Activated B cell treated with CpG ODN at 0.5 μM for 24 hours (primary cell): ENCODE measurements at places on chromosomes 5 and 9. TPM values are rescaled to one million over a fixed set of nuclear protein-coding genes. Genes with fewer than 3 reads are reported as not detected.

Gene GRM6
- not detected in 2 replicates for total RNA-seq

Gene GNA14
- not detected in 2 replicates for total RNA-seq

Gene NR3C1
- 105 and 110 TPM in 2 replicates for total RNA-seq

Gene MRPL22
- 41.9 and 42.6 TPM in 2 replicates for total RNA-seq

DNA sequence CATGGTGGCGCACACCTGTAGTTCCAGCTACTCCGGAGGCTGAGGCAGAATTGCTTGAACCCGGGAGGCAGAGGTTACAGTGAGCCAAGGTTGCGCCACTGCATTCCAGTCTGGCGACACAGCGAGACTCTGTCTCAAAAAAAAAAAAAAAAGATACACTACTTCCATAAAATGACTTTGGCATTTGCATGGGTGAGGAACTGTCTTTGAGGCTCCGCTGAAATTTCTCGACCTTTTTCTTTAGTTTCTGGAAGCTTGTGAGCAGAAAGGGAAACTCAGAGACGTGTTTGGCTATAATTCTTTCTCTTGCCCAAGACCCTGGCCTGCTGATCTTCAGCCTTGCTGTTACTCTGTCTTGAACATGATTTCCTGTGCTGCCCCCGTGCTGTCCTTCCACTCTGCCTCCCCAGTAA is 37.3 kb downstream of the SPIN1 start:
- H3K27ac ChIP-seq: no peak overlapping the region
- no peak overlapping the region for H3K4me3 ChIP-seq
- DNase-seq: no peak
- H3K27me3 ChIP-seq: no peaks in the 10 kb centered on the region
- peaks cover 43% of the 10 kb centered on the region for H3K36me3 ChIP-seq

Gene SPINK6
- not detected in 2 replicates for total RNA-seq

Gene PDGFRB
- total RNA-seq: 0.51 and 1.8 TPM in 2 replicates

Gene PCDHA5
- total RNA-seq: not detected in 2 replicates

Gene SLC34A1
- total RNA-seq: not detected in 2 replicates

DNA sequence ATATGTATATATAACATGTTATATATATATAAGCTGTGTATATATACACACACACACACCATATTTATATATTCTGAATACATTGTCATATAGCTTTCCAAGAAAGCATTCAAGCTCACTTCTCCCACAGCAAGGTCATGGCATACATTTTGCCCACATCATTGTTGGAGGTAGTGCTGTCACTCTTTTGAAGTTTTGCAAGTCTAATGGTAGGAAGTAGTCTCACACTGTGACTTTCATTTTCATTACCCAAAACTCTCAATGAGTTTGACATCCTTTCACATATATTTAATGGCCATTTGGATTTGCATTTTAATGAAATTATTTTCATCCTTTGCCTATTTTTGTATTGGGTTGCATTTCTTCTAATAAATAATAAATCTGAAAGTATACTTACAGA is 59.8 kb upstream of the COX7C start:
- H3K36me3 ChIP-seq: no peaks in the 10 kb centered on the region
- no peak overlapping the region for H3K4me3 ChIP-seq

Gene HAPLN1
- not detected in 2 replicates for total RNA-seq

- H3K36me3 ChIP-seq: no peaks in the 10 kb centered on the region
- no peak overlapping the region for H3K4me3 ChIP-seq
- H3K4me1 ChIP-seq: no peaks in the 10 kb centered on the region
- no peak overlapping the region for H3K27ac ChIP-seq
Observed at GRCh38 chr5:83523929-83524328, 52.4 kb downstream of the VCAN start.

DNA sequence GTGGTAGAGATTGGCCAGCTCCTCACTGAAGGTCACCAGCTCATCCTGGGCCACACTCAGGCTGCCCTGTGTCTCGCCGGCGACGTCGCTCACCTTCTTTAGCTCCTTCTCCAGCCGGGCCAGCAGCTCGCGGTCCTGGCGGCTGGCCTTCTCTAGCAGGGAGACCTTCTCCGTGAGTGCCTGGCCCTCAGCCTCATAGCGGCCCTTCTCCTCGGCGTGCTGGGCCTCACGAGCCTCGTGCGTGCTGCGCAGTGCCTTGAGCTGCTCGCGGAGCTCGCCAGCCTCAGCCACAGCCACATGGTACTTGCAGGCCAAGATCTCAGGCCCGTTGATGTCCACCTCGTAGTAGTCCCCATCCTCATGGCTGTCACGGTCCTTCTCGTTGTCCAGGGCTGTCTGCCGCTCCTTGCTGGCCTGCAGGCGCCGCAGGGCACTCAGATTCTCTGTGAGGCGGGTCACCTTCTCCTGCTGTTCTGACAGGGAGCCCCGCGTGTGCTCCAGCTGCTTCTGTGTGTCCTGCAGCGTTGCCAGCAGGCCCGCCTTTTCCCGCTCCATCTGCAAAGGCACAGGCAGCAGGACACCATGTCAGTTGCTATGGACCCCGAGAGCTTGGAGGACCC is 45.5 kb downstream of the BICD2 start:
- H3K27ac ChIP-seq: no peak overlapping the region
- peaks cover 88% of the 10 kb centered on the region for H3K36me3 ChIP-seq
- DNase-seq: no peak
- no peak overlapping the region for H3K4me3 ChIP-seq
- H3K27me3 ChIP-seq: no peaks in the 10 kb centered on the region

Gene PTGES
- total RNA-seq: not detected in 2 replicates

DNA sequence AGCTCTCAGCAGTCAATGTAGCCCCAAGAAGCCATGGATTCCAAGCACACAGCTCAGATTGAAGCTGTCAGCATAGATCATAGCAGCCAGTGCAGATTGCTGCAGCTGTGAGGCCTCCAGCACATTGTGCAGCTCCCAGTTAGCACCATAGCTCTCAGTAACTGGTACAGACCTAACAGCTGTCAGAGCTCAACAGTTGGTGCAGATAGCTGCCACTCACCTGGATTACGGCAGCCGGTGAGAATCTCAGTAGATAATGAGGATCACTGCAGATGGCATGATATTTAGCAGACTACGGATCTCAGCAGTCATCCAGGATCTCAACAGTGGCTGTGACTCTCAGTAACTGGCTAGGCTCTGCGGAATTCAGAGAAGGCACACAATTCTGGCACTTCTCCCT is 500.4 kb downstream of the TUSC1 start:
- H3K36me3 ChIP-seq: no peaks in the 10 kb centered on the region
- no peak overlapping the region for H3K27ac ChIP-seq

DNA sequence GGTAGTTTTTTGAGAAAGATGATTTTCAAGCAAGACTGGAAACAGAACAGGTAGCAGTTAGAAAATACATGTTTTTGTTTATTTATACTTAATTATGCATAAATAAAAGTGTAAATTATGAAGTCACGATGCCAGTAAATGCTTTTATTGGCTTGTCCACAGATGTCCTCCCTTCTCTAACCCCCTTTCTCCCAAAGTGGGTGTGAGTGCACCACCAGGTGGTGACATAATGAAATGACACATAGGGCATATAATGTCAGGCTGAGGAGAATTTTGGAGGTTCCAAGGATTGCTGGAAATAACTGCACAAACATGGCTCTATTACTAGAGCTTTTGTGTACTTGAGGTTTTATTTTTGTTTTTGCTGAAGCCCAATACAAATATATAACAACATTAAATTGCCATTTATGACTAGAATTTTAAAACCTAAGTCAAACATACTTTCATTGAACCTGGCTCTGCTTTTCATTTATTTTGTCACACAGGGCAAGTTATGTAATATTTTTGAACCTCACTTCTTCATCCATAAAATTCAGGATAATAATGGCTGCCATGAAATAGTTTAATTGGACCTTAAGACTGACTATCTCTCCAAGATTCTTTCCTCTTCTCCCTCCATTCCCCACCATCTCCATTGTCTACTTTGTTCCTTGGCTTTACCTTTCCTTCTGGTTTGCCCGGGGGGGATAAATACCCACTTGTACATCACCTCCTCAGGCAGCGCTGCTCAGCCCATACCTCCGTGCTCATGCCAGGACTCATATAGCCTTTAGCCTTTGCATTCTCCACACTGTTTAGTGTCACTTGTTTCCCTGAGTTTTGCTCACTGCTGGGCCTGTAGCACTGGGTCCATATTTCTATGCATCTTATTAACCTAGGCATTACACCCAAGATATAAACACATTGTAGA is 168.8 kb downstream of the PDE4D start:
- H3K4me3 ChIP-seq: no peak overlapping the region
- no peaks in the 10 kb centered on the region for H3K36me3 ChIP-seq

DNA sequence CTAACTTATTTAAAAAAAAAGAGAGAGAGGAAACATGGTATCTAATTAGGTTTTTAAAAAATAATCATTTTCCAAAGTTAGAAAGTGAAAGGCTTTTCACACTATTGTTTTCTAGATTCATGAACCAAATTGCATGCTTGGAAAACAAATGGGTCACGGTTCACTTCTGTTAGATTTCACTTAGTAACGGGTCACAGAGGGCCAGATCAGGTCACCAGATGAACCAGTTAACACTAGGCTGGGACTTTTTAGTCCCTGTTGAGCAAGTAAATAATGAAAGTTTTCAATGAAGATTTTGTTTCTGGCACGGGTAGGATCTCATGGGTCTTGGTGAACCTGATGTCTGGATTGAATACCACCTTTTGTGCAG is 207.2 kb upstream of the RFX3 start:
- peaks cover 7% of the 10 kb centered on the region for H3K4me1 ChIP-seq
- no peaks in the 10 kb centered on the region for H3K27me3 ChIP-seq
- no peak overlapping the region for H3K27ac ChIP-seq
- DNase-seq: no peak

Gene IL5
- total RNA-seq: not detected in 2 replicates

DNA sequence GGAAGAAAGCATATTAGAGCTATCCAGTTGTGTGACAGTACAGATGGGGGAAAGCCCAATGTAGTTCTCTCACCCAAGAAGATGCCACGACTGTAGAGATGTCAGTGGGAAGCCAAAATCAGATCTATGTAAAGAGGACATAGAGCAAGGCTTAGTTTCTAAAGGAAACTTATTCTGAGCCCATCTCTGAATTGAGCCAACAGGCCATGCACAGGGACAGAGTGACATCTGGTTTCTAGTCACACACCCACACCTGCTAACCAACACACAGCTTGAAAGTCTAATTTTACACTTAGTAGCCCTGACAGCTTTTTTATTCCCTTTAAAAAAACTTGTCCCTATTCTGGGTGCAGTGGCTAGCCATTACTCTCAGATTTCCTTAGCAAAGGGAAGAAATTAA is 22.3 kb downstream of the PRELID2 start:
- H3K4me3 ChIP-seq: no peak overlapping the region
- no peaks in the 10 kb centered on the region for H3K27me3 ChIP-seq
- no peak for DNase-seq
- no peak overlapping the region for H3K27ac ChIP-seq
- no peaks in the 10 kb centered on the region for H3K4me1 ChIP-seq

Gene SPINK7
- not detected in 2 replicates for total RNA-seq

Gene CTSV
- not detected in 2 replicates for total RNA-seq

GRCh38 chr5:154743812-154744211 is 11.4 kb upstream of the LARP1 start:
- no peak overlapping the region for H3K4me3 ChIP-seq
- no peaks in the 10 kb centered on the region for H3K36me3 ChIP-seq

- H3K27me3 ChIP-seq: peaks cover 12% of the 10 kb centered on the region
- no peaks in the 10 kb centered on the region for H3K36me3 ChIP-seq
- H3K4me1 ChIP-seq: no peaks in the 10 kb centered on the region
- no peak overlapping the region for H3K4me3 ChIP-seq
- DNase-seq: no peak
Observed at GRCh38 chr5:133751846-133752245, 139.5 kb upstream of the FSTL4 start.

- H3K4me3 ChIP-seq: no peak overlapping the region
- H3K36me3 ChIP-seq: no peaks in the 10 kb centered on the region
- no peak overlapping the region for H3K27ac ChIP-seq
- peaks cover 16% of the 10 kb centered on the region for H3K27me3 ChIP-seq
Observed at GRCh38 chr5:151953833-151954232, 29.2 kb upstream of the GLRA1 start.

DNA sequence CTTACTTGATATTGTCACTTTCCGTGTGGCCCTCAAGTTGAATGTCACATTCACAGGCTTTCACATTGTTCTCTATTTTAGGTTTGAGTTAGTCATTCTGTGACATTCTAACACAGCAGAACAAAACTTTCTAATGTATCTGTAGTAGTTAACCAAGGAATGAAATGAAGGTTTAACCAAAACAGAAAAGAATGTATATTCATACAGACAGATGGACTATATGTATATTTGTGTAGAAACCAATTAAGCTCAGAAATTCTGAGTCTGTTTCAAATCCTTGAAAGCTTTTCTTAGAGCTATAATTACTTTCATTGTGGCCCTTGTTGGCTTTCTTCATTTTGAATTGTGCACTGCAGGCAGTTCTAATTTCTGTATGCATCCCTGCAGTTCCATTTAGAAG is 654.7 kb downstream of the LRRC70 start:
- no peak overlapping the region for H3K4me3 ChIP-seq
- no peaks in the 10 kb centered on the region for H3K4me1 ChIP-seq
- DNase-seq: no peak
- H3K27ac ChIP-seq: no peak overlapping the region
- H3K36me3 ChIP-seq: no peaks in the 10 kb centered on the region
- no peaks in the 10 kb centered on the region for H3K27me3 ChIP-seq

DNA sequence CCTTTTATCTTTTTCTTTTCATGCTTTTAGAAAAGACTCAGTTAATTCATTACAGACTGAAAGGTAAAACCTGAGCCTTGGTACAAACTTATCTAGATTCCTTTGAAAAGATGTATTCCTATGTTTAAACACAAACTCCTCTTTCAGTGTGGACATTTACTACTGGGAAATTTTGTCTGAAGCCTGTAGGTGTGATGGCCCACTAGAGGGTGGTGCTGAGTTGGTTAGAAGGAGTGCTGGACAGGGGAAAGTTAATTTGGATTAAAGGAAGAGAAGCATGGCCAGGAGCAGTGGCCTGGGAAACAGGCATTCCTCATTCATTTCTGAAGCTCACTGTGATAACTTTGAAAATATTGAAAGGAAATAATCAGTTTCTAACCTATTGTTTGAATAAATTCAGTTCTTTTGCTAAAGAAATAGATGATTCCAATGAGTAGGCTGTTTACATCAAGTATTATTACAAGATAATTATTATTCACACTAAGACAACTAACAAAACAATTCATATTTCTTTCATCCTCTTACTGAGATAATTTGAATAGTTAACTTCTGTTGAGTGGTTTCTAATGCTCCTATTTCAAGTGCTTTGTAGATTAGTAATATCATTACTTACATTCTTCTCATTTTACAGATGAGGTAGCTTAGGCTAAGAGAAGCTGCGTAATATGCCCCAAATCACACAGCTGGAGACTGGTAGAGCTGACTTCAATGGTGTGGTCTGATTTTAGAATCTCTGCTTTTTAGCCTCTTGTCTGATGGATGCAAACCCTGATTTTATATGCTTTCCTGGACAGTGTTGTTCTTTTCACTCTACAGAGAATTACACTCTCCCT is 150.9 kb downstream of the ADGRV1 start:
- no peak overlapping the region for H3K27ac ChIP-seq
- H3K36me3 ChIP-seq: no peaks in the 10 kb centered on the region
- H3K27me3 ChIP-seq: peaks cover 2% of the 10 kb centered on the region
- no peak for DNase-seq

DNA sequence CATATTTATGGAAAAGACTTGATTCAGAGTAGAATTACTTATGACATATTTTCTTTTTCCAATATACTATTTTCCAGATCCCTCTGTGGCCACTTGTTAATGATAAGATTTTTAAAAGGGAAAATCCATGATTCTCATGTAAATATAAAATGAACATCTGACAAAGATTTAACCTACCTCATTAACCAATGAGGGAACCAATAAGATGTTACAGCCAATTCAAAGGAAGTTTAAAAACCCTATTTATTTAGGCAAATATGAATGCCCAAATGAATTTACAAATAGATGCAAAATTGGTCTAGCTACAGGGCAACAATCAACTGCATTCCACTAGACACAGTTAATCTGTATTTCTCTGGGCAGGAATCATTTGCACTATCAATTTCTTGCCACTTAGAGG is 226.8 kb downstream of the ADAMTSL1 start:
- no peaks in the 10 kb centered on the region for H3K4me1 ChIP-seq
- H3K27ac ChIP-seq: no peak overlapping the region
- H3K4me3 ChIP-seq: no peak overlapping the region
- no peaks in the 10 kb centered on the region for H3K36me3 ChIP-seq

Gene OR1Q1
- not detected in 2 replicates for total RNA-seq
